ACHN (cell line): ENCODE measurements at places on chromosomes 13 and 19.
A peak's percentile ranks its signal among the peaks of the same experiment; 100 is the strongest.

DNA sequence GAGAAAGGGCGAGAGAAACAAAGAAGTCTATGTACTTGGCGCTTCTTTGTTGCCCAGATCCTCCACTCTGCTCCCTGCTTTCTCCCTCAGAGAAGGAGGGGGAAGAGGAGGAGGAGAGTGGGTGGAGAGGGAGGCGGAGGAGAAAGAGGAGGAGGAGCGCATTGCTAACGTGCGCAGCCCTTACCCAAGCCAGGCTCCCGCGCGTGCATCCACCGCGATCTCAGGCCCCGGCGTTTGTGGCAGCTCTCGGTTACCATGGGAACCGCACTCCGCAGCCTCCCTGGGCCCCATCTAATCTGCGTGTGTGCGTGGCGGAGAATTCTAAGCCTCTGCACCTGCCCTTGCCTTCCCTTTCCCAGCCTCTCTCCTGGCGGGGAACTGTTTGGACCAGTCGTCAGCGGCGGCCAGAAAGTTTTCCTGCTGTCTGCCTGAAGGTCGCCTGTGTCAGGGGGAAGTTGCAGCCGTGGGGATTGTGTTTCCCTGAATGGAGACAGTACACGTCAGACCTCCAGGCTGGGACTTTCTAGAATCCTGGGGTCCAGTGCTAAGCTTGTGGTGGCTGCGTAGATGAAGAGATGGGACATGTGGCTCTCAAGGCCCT, at the start of gene ERICH6B:
ERICH6B (minus strand) TSS at position 239 of the 601 bp plus-strand sequence. CDS start 18,734 bp downstream, outside the sequence.
- no peak for DNase-seq

- DNase-seq: no peak
Observed at GRCh38 chr13:97567510-97568243, 133.7 kb downstream of the RAP2A start.

- DNase-seq: no peak
Observed at GRCh38 chr13:114228176-114228575, 6.5 kb upstream of the CDC16 start.

DNA sequence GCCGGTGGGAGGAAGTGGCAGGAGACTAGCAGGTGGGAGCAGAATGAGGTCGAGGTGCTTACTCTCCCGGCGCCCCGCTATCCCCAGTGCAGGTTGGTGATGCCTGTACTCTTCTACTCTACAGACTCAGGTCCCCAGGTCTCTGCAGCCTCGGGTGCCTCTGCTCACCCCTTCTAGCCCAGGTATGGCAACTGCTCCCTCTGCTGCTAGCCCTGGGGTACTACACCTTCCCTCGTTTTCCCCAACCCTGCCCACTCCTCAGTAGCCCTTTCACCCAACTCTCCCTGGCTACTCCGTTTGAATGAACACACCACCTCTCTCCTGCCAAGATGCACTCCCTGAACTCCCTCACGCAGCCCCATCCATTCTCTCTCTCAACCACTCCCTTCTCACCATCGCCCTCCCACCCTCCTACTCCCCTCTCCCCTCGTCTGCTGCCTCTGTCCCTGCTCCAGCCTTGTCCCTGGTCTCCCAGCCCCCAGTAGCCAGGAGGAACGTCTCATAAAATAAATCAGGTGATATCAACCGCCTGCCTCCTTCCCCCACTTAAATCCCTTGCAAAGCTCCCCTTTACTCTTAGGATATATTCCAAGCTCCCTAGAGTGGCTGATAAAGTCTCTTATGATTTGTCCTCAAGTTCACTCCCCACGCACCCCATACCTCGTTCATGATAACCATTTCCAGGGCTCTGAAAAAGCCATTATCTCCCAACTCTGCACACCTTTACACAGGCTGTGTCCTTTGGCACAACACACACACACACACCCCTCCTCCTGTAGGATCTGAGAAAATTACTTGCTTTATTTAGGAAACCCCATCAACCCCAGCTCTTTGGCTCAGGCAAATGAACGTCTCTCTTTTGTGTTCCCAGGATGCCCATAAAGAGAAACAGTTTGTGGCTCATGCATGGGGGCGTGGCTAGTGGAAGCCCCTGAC, 8.2 kb upstream of the MEIS3 start:
- DNase-seq: peak; percentile 69

- peak; percentile 67 for DNase-seq
Observed at GRCh38 chr19:15264061-15264932, 32.0 kb upstream of the EPHX3 start.

- peak; percentile 30 for DNase-seq
Observed at GRCh38 chr13:79740991-79741390, 260.0 kb downstream of the NDFIP2 start.

GRCh38 chr19:5271145-5271544, 69.5 kb downstream of the PTPRS start:
- peak; percentile 12 for DNase-seq

DNA sequence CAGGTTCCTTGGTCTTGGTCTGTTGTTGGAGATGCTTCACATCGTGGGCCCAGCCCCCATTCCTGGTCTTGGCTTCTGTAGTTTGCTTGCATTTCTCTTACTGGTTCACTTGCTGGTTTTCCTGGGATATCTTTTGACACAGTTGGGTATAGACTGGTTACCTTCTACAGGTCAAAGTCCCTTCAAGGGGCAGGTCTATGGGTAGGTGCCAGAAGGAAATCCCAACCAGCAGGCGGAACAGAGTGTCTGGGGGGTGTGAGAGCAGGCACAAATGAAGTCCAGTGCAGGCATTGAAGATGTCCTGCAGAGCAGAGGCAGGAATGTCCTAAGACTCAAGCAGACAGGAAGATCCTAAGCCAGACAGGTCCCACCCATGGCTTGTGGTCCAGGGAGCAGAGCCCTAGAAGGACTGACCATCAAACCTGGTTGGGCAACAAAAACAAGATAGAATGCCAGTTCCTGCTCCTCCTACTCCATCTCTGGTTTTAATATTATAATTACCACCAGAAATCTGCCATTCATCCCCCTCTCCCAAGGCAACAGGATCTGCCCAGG, 17.7 kb upstream of the WASF3 start:
- DNase-seq: no peak

DNA sequence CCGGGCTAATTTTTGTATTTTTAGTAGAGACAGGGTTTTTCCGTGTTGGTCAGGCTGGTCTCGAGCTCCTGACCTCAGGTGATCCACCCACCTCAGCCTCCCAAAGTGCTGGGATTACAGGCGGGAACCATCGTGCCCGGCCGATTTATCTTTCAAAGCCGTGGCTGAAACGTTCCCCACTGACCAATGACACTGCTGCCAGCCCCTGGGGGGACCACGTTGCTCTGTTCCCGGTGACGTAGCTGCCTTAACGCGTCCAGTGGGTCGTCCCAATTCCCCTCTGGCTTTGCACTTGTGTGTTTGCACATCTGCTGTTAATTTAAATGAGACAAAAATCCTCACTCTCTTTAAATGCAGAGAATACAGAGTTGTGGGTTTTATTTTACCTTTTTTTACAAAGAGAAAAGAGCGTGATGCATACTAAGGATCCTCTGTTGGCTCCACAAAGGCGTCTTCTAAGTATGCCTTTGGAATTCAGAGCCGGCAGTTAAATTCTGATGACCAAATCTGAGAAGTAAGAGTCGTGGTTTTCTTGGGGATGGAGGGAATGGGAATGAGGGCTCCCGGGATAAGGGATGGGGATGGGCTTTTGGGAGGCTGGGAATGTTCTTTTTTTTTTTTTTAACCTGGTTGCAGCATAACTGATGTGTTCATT, 18.6 kb upstream of the LMTK3 start:
- DNase-seq: no peak

DNA sequence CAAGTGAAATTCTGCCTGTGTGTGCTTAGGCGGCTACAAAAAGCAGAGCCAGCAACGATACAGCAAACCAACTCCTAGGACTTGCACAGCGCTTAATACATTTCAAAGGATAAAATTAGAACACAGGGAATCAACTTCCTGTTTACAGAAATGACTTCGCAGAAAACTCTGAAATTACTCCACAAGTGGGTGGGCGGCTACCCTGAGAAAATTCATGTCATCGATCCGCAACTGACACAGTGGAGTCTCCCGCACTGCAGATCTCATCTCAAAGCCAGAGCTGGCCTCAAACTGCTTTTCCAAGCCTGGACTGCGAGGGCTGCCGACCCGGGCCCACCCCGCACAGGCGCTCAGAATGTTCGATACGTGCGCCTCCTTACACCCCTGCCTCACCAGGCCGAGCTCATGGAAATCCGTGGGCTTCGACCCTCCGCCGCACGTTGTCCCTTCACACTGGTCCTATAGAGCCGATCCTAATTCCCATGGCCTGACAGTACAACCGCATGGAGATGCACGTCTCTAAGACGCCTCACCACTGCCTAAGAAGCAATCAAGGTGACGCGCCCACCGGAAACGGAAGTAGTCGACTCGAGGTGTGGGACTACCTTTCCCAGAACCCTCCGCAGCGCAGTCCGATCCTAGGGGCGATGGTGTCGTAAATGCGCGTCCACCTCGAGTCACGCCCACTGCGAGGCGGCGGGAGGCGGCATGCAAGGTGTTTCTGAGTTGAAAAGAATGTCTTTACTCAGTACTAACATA, at the start of gene ZNF229:
ZNF229 (minus strand) TSS at position 557 of the 759 bp plus-strand sequence. CDS start 5,625 bp downstream, outside the sequence.
- peak; percentile 19 for DNase-seq

GRCh38 chr19:17294051-17294891, 9.0 kb downstream of the ABHD8 start:
- DNase-seq: no peak

- DNase-seq: no peak
Observed at GRCh38 chr19:48896191-48896720, 2.3 kb downstream of the TULP2 start.

- no peak for DNase-seq
Observed at GRCh38 chr19:51568456-51568855, 2.6 kb upstream of the ZNF175 start.

- no peak for DNase-seq
Observed at GRCh38 chr13:94520001-94520400, 40.5 kb upstream of the DCT start.

DNA sequence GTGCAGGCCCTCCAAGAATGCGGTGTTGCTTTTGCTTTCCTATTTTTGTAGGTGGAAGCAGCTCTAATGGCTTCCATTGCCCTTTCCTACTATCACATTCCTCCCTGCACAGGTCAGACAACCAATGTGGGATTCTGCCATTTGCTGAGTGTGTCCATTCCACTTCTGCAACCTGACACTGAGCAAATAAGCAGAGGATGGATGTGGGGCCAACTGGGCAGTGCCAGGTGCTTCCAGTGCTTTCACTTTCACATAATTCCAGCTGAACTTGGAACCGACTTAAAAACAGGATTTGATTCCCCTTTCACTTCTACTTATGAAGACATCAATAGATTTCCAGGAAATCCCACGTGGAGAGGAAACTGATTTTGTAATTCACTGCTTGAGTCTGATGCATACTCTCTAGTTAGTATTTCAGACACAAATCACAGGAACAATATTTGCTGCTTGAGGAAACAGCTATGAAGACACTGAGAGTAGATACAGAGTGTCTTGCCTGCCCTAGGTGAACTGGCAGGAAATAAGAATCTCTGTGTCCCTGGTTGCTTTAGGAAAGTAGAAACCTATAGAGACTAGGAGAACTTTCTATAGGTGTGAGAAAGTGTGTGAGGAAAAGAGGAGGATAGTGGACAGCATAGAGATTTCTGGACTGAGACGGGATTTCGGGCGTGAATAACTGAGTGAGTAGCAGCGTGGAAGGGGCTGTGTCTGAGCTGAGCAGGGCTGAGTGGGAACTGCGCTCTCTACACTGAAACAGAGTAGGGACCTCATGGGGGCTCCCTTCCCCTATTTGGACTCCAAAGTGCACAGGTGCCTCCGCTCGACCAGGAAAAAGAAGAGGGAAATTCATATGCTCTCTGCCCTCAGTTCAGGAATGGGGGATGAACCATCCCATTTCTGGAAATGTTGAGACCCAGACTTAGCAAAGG, 22.5 kb downstream of the LGALS16 start:
- peak; percentile 1 for DNase-seq

DNA sequence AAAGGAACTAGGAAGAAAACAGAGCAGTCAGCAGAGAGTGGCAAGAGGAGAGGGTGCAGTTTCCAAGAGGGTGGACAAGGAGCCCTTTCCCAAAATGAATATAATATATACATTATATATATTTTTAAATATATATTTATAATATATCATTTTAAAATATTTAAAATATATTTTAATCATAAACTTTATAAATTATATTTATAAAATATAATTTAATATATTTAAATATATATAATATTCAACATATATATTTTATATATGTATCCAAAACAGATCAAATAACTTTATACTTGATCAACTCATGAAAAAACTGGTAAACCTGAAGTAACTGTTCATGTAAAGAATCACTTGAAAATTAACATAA, 328.6 kb downstream of the MYO16 start:
- DNase-seq: no peak

DNA sequence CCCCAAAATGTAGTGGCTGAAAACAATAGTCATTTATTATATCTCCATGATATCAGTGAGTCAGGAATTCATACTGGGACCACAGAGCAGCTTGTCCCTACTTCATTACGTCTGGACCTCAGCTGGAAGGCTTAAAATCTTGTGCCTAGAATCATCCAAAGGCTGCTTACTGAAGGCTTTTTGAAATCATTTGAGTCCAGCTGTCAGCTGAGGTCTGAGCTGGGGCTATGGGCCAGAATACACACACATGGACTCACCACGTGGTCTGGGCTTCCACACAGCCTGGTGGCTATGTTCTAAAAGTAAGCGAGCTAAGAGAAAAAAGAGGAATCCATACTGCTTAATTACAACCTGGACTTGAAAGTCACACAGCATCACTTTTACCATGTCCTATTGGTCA, 209.2 kb downstream of the KCTD12 start:
- no peak for DNase-seq

- DNase-seq: peak; percentile 57
Observed at GRCh38 chr13:112892426-112893206, 76.4 kb upstream of the MCF2L start.

DNA sequence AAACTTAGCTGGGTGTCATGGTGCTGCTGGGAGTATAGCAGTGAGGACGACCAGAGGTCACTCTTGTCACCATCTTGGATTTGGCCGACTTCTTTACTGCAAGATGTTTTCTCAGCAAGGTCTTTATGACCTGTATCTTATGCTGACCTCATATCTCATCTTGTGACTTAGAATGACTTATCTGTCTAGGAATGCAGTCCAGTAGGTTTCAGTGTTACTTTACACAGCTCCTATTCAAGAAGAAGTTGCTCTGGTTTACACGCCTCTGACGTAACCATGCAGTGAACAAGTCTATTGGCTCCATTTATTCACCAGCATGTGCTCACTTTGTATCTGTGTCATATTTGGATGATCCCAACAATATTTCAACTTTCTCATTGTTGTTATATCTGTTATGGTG, 26.7 kb downstream of the ZNF850 start:
- DNase-seq: no peak

DNA sequence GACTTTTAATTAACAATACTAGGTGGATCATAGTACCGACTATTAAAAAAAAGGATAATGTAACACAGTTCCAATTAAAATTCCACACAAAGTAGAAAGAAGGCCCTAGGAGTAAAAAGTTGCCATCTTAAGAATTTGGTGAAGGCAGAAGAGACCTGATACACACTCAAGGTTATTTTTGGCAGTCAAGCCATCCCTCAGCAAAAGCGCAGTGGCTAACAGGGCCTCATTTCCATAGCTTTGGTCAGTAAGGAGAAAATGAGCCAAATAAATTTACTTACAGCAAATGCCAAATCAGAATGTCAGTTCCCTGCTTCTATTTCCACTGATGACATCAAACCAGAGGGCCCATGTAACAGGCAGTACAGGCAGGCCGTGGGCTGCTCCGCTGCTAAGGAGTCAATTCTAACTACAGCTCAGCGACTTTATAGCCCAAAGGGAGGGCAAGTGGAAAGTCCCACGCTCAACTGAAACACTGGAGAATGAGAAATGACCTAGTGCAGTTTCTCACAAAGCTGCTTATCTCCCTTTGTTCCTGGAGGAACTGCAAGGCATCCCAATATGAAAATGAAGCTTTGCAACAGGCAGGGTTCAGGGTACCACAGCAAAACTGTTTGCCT, 6.3 kb downstream of the ARGLU1 start:
- no peak for DNase-seq

- peak; percentile 33 for DNase-seq
Observed at GRCh38 chr19:42216653-42217519, 591 bp downstream of the DEDD2 start.
